ENCODE measurements at places on chromosomes 2 and 18.

GRCh38 chr2:151049746-151050145 is 211.9 kb downstream of the RBM43 start:
- DNase-seq, result no peak

GRCh38 chr2:73070643-73071359 is 711 bp downstream of the SFXN5 start:
- DNase-seq, result peak; percentile 36

- DNase-seq, result peak; percentile 6
These were observed 11.7 kb downstream of the SLC4A3 start for GRCh38 chr2:219638948-219639755.

GRCh38 chr18:28068207-28068606 is 108.7 kb downstream of the CDH2 start:
- DNase-seq, result no peak

- DNase-seq, result peak; percentile 76
These were observed 92.5 kb downstream of the ZFP36L2 start for GRCh38 chr2:43133708-43134570.

GRCh38 chr18:53798516-53798915 is 426.0 kb downstream of the MBD2 start:
- no peak for DNase-seq

DNA sequence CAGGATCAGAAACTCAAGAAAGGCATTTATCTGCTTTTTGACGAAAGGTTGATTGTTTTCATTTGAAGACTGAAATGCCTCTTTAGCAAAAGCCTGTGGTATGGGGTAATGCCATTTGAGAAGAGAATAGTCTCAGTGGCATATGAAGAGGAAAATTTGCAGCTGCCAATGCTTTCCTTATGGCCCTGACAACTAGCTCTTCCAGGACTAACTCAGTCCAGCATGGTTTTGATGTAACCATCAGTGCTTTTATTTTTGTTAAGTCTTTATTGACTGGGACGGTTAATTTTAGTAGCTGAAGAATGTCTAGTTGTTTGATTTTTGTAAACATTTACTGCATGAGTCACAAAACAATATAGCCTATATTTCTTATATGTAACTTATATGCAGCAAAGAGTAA is 158.4 kb downstream of the LNPK start:
- DNase-seq, result no peak

DNA sequence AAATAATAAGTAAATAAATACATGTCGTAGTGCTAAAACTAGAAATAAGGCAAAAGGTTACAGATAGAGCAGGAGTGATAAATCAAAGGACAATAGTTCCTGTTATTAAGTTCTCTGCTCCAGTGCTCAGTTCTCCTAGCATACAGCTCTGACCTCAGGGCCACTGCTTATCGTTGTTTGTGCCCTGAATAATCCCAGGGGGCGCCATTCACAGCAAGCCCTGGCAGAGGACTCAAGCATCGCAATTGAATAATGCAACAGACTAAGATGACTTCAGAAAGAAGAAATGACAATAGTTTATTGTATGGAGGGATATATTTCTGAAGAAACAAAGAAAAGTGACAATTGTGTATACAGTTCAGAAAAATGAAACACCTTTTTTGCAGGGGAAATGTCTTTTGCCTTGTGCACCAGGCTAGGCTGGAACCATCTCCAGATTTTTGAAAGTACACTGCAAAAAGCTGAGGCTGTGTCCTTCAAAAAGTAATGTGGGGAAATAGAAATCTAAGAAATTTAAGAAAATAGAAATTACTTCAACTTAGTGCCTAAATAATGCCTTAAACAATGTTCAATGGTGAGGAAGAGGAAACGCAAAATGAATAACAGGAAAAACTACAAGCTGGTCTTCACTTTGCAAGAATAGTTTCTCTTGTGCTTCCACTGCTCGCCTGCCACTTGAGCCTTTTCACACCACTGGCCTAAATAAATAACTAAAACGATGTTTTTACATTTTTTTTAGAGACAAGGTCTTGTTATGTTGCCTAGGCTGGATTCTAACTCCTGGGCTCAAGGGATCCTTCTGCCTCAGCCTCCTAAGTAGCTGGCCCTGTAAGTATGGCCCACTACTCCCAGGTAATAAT is 19.0 kb upstream of the CCNYL1 start:
- DNase-seq, result peak; percentile 53

- DNase-seq, result no peak
These were observed 49.9 kb downstream of the UGP2 start for GRCh38 chr2:63891488-63892030.

- DNase-seq, result no peak
These were observed 11.4 kb downstream of the DARS1 start for GRCh38 chr2:135974036-135974435.

GRCh38 chr2:86344404-86344803 is 7.0 kb upstream of the REEP1 start:
- no peak for DNase-seq

DNA sequence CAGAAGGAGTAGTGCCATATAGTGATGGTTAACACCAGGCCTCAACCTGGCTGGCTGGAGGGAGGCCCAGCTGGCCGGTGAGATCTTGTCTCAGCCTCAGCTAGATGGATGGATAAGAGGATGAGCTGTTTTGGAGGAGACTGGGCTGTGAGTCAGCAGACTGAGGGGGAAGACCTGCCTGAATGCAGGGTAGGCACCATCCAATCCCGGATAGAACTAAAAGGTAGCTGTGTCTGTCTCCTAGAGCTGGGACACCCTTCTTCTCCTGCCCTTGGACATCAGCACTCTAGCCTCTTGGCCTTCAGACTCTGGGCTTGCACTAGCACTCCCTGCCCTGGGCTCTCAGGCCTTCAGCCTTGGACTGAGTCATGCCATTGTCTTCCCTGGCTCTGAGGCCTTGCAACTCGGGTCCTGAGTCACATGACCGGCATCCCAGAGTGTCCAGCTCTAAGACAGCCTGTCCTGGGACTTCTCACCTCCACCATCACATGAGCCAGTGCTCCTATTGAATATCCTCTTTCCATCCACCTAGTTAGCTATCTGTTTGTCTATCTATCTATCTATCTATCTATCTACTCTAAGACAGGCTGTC is 131.3 kb downstream of the TPO start:
- DNase-seq, result no peak

- DNase-seq, result no peak
These were observed 517.0 kb downstream of the SLC4A3 start for GRCh38 chr2:220144411-220144810.

- peak; percentile 95 for DNase-seq
These were observed at the start of gene ACP1 for GRCh38 chr2:264493-265468. Gene ACP1 (plus strand): TSS chr2:264947. CDS start chr2:264965, 18 bp downstream.

DNA sequence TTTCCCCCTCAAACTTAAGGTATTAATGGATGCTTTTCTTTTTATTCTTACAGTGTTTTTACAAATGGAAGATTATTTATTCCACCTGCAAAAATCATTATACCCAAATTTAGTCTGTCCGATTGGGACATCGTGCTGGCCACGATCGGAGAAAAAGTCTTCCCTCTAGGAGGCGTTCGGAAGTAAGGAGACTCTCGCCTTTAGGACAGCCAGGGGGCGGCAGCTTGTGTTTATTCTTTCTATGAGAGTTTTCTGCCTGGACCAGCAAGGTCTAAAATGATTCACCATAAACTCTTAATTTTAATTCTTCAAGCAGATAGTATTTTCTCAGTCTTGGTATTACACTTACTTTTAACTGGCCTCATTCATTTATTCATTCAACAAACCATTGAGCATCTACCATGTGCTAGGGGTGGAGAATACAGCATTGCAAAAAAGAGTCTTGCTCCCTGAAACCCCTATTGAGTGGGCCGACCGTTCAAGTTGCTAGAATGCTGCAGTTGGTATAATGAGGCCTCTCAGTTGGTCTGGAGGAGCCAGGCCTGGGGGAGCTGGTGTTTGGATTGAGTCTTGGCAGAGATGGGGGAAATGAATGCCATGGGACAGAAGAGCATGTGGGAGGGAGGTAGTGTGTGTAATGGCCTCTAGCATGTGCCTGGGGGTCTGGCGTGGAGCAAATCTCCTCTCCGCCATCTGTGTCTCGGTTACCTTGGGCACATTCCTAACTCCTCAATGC is 38.7 kb downstream of the DCDC2C start:
- no peak for DNase-seq

GRCh38 chr2:26623541-26624495 is 17.3 kb downstream of the CIB4 start:
- no peak for DNase-seq

- DNase-seq, result peak; percentile 8
These were observed 14.9 kb downstream of the TYW5 start for GRCh38 chr2:199940373-199940772.

DNA sequence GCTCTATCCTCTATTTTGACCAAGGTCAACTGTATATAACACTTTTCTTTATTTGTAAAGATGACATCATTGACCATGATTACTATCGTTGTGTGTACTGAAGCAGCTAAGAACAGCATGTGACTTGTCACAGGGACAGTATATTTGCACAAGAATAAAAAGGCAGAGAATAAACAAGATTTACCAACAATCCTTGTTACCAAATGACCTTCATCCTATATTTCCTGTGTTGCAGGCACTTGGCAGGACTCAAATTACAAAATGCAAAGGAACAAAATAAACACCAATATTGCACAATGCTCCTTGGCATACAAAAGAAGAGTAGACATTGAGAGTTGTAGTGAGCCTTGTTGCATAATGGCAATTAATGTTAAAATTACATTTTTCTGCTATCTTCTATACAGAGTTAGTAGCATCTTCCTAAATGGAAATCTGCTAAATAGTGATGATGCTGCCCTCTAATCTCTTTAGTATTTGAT is 61.8 kb downstream of the RFTN2 start:
- no peak for DNase-seq

GRCh38 chr18:42745171-42745570 is 370.3 kb downstream of the RIT2 start:
- no peak for DNase-seq

DNA sequence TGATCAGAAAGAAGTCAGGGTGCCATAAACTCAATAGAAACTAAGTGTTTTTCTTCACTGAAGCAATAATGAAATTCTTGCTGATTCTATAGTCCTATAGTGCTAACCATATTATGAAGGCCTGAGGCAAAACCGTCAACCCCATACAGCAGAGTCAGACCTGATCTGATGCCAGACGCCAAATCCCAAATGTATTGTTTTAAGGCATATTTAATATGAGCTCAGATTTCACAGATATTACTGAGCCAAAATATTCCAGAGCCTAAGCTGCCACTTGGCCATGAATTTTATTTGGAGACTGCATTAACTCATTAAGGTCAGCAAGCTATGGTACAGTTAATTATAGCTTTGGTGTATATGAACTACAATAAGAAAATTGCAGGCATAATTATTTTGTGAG is 53.4 kb downstream of the SCN1A start:
- DNase-seq, result no peak

DNA sequence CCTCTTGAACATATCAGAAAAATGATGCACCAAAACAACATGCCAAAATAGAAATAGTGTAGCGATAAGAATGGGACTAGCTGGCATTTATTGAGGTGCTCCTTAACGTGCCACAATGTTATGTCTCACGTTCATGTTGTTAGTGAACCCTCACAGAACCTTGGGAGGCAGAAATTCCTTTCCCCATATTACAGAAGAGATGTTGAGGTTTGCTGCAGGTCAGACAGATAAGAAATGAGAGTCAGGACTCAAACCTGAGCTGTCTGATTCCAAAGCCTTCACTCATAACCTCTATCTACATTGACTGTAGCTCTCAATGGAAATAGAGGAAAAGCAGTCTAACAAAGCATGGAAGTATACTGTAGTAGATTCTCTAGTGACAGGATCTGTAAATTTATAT is 163.3 kb upstream of the STK17B start:
- DNase-seq, result no peak

DNA sequence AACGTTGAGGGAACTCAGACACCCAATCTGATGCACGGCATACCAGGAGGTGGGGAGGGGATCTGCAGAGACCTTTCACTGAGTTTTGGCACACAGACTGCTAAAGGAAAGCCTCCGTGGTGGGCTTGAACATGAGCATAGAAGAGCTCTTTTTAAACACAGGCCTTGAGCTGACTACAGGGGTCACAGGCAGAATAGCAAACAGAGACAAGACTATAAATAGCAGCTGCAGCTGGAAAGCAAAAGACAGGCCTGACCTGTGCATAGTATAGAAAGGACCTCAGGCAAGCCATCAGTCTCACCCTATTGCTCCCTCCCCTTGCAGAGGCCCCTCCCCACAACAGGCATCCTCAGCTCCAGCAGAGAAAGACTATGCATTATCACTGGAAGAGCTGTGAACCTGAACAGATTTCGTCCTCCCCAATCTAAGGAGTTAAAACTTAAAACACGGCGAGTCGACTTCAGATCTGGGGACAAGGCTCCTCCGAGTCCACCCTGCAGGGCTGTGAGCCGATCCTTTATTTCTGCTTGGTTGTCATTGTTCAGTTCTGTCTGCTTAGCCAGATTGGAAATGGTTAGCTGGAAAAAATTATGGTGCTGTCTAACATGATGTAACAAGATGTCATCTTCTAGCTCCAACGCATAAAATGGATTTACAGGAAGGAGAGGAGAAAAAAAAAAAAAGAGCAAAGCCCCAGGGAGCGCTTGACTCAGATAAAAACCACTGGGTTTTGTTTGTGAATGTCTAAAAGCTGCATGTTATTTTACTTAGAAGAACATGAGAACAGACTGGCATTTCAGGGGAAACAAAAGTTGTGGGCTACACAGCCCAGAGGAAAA is 25.2 kb upstream of the LCLAT1 start:
- no peak for DNase-seq

DNA sequence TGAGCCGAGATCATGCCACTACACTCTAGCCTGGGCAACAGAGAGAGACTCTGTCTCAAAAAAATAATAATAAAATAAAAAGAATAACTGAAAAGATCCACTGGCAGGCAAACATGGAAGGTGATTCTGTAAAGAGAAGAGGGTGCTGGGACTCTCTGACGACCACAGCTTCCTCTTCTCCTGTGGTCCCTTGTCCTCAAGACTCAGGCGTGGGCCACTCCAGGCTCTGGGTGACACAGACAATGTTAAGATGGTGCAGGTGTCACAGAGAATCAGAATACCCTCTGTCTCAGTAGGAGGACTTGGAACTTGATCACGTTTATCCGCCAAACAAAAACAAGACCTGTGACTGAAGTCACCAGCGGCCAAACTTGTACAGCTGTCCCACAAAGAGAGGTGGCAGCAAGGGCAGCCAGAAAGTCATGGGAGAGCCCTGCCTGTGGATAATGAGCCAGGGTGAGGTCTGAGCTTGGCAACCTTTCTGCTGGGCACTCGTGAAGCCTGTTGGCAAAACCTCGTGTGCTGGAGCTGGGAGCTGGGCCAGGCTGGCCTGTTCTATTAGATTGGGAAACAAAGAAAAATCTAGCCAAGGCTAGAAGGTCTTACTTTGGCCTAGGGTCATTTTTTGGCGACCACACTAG is 76.4 kb upstream of the ITGA6 start:
- DNase-seq, result no peak

GRCh38 chr2:2320486-2321199 is 10.4 kb downstream of the MYT1L start:
- no peak for DNase-seq

DNA sequence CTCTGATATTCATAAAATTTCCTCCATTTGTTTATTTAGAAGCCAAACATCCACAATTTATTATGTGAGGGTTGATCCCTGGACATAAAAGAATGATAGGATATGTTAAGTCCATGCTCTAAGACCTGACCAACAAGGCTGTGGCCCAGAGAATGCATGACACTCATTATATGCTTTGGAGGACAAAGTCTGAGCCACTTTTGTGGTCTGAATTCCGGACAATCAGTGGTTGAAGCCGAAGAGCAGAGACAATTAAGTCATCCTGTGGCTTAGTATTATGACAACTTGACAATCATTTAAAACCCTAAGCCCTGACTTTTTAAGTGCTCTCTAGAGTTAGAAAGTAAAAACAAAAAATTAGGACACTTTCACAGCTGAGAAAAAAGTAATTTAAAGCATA is 483.3 kb downstream of the PLCL1 start:
- DNase-seq, result no peak

All from CD4-positive, alpha-beta T cell treated with Interferon alpha-2 for 1 hour (primary cell).